NCI-H460 (cell line): ENCODE measurements at places on chromosomes 6 and 20. TPM values are rescaled to one million over a fixed set of nuclear protein-coding genes. Genes with fewer than 3 reads are reported as not detected.

The MICB gene
- 6.5 and 6.8 TPM in 2 replicates for total RNA-seq

The LRFN2 gene
- not detected in 2 replicates for total RNA-seq

- DNase-seq: no peak
These were observed 2.9 kb upstream of the TRIM39 start for GRCh38 chr6:30323806-30324205.

DNA sequence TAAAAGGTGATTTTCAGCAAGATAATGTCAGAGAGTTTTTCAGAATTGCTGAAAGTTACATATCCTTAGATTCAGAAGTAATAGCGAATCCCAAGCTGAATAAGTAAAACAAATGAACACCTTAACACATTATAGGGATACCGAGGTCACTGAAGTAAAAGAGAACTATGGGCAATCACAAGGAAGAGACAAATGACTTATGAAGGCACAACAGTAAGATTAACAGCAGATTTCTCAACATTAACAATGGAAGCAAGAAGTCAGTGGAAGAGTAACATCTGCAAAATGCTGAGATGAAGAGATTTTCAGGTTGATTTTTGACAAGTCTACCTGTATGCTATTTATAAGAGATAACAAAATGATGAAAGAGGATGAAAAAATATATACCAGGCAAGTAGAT lies 86.1 kb upstream of the EZR start:
- DNase-seq: no peak

DNA sequence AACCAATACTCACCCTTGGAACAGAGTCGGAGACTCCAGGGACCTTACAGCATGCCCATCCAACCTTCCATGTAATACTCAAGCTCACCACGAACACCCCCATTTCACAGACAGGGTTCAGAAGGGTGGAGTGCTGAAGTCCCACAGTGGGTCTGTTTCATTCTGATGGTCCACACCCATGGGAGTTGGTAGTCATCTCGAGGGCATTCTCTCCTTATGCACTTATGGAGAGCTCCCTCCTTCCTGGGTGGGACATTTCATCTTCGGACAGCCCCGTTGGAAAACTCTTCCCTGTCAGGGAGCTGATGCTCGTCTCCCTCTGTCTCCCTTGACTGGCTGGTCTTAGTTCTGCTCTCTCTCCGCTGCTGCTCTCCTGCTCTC lies 38.9 kb downstream of the COX4I2 start:
- DNase-seq: no peak

The XKR7 gene
- not detected in 2 replicates for total RNA-seq

- DNase-seq: no peak
These were observed 192.2 kb downstream of the TPBG start for GRCh38 chr6:82555801-82556200.
